DMS 273 treated with DMSO at 0.1 percent for 48 hours (cell line): ENCODE measurements at places on chromosomes 2 and 18.

DNA sequence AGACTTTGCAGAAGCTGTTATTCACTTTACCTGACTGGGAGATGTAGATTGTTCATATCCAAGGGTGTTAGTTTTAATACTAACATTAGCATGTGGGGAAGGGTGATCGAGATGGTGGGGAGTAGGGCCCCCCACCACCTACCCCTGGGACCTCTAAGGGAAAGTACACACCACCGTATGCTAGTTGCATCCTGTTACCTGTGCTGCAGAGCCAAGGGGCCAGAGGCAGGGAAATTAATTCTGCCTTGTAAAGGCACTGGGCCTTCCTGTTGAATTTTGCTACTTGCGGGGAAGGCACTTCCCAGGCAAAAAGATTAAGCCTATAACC is 9.0 kb downstream of the STEAP3 start:
- no peak for DNase-seq

DNA sequence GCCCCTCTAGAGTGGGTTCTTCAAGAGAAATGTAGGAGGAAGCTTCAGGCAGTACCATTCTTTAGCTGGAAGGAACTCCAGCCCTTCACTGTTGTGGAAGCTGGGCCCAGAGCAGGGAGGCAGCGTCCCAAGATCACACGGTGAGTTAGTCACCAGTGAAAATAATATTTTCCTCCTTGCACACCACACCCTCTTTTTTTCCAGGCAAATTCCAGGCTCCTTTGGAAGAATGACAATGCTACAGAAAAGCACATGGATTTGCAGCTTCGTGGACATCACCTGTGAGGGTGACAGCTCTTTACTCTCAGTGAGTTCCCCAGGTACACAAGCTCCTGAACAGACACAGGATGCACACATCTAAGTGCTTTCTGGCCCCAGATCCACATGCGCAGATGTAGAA is 157.1 kb downstream of the COL6A3 start:
- DNase-seq = no peak

- DNase-seq = no peak
Measured at GRCh38 chr2:15828576-15828975, 111.8 kb upstream of the MYCN start.

DNA sequence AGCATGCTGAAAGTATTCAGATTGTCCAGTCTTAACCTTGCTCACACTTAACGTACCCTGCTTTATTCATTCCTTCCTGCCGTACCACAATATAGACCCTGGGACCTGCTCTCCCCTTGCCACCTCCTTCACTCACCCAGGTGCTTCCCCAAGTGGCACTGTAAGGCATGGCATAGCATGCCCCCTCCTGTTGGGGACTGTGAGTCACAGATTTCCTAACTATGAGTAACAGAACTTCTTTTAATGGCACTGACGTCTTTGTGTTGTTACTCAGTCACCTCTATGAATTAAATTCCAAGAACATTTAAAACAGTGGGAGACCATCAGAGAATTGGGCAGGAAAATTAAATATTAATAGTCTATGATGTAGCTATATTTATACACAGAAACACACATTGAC is 117.2 kb downstream of the CTNNA2 start:
- DNase-seq = no peak

DNA sequence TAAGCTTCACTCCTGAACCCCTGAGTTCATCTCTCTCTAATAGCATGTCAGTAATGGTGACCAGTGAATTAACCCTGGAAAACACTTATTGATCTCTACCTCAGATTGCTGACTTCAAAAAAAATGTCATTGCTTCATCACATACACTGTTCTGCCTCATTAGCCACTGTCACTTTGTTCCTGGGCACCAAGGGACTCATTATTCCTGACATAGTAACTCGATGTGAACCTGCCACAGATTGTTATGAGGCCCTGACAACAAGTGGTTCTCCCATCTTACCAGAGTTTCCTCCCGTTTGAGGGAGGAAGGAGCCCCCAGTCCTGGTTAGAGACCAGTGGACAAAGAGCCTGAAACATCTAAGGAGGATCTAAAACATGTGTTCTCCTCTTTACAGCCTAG is 403.3 kb upstream of the SMIM21 start:
- no peak for DNase-seq

- no peak for DNase-seq
Measured at GRCh38 chr2:26148501-26148900, 24.4 kb upstream of the GAREM2 start.

DNA sequence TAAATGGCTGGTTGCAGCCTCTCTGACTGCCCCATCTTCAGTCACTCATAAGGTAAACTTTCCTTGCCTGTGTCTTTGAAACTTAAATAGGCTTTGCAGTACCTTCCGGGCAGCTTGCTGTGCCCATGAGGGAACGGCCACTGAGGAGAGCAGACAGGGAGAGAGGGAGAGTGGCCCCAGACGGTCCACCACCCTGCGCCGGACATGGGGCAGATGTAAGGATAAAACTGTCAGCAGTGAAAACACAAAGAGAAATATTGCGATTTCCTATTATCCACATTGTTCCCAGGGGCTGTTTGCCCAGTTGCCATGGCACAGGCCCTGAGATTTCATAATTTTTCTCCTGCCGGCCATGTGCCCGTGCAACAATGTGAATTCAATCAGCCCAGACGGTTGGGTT is 265.9 kb upstream of the SALL3 start:
- DNase-seq = no peak

DNA sequence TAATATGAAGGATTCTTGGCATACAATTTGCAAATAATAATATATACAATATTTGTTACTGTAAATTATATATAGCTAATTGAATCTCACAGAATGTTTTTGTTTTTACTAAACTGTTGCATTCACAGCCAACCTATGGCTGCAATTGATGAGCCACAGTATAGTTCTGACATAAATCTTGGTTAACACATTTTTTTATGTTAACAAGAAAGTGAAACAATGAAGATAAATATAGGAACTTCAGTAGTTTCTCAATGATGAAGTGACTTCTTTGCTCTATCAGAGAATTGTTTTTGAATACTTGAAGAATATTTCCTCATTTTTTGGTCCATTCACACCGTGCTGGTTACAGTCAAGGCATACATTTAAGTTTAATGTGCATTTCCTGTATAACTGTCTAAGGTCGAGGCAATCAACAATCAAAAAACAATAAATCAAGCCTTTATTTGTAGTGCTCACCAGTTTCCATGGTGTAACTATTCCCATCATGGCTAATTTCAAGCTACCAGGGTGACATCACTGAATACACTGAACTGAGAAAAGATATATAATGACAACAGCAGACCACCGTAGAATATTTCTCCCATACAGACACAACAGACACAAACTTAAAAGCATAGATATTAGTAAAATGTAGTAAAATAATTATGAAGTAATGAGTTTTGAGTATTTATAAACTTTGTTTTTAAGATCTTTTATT is 12.9 kb upstream of the ETAA1 start:
- no peak for DNase-seq

GRCh38 chr18:35345460-35345921 is 1.3 kb upstream of the ZNF24 start:
- DNase-seq = no peak

DNA sequence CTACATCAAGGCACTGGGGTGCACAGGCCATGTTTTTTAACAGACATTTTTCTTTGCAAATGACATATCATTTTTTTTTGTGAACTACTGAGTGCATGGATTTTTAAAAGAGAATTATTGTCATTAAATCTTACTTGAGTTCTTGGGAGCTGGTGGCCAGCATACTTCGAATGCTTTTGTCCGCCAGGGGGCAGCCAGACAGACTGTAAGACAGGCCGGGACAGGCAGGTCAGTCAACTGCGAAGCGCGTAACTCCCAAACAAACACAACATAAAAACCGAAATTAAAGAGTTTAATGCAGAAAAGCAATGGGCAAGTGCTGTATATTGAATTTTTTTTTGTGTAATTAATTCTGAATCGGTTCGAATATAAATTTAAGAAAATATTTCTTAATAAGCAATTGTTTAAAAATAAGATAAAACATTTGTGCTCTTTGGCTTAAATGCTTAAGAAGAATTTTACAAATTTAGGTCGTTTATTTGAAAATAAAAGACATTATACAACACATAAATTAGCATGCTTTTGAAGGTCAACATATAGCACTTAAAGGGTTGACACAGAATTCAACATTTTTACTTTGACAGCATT is 142.2 kb upstream of the PXDN start:
- no peak for DNase-seq

DNA sequence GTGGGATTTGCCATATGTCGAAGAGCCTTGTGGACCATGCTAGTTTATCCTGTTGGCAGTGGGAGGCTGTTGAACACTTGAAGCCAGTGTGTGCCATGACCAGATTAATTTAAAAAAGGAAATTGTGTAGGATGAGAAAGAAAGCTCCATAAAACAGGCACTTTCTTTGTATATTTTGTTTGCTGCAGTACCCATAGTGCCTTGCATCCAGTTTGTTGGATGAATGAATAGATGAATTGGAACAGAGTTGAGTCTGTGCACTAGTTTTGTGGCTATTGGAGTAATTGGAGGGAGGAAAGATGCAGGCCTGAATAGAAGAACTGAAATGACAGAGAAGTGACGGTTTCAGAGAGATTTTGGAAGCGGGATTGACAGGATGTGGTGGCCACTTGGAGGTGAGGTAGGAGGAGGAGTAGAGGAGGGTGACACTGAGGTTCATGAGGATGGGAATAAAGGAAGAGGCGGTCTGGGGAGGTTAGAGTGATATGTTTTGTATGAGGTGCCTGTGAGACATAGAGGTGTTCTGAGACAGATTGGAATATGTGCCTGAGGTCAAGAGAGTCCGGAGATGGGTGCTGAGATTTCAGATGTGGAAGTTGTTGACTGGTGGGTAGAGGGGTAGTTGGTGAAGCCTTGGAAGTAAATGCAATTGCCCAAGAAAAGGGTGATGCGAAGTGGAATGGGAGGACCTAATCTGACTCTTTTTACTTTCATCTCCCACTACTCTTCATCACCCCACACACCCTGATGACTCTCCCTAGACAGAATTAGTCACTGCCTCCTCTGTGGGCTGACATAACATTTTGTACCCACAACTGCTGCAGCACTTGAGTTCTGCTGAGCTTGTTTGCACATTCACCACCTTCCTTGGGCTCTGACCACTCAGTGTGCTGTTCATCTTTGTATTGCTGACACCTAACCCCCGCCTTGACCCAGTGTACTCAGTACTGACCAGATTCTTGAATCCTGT is 5.1 kb downstream of the DGUOK start:
- DNase-seq = no peak

- DNase-seq = no peak
Measured at GRCh38 chr2:204795156-204795555, 249.9 kb downstream of the PARD3B start.

DNA sequence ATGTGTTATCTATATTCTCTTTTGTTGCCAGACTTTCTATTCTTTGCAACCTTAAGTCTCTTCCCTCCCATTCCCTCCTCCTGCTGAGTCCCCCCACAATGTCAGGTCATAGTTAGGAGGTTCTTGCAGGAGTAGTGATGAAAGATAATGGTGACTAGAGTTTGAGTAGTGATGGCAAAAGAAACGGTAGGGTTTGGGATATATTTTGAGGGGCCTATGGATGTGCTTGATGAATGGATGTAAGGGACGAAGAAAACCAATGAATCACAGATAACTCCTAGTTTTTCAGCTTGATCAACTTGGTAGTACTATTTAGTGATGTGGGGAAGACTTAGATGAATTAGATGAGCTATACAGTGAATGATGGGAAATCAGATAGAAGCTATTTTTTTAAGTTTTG is 21.0 kb downstream of the EML4 start:
- no peak for DNase-seq

GRCh38 chr2:228263156-228263555 is 81.7 kb upstream of the SPHKAP start:
- no peak for DNase-seq

DNA sequence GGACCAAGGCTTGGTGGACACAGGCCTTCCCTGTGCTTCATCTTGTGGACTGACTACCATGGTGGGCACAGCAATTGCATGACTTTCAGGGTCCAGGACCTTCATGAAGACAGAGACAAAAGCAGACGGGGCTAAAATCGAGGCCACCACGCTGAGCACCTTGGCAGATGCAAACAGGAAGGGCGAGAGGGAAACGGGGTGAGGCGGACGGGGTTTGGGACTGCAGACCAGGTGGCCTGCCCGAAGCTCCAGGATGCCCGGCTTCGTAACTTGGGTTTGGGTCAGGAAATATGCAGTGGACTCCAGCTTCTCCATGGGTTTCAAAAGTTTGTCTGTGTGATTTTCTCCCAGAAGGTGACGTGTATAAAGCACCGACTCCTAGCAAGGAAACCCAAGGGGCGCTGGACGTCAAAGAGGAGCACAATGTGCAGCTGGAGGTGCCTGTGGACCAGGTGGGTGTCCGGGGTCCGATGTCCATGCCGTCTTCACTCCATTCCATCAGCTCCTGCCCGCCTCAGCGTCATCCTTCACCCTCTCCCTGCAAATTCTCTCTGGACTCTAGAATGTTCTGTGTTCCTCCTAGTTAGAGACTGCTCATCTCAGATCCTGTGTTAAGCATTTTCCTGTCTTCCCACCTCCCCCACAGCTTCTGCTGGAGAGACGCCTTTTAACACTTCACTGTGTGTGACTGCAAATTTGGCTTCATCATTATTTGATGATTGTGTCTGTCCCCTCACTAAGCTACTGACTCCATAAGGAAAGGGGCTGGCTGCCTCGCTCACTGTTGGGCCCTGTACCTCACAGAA is 65.8 kb downstream of the DCDC2C start:
- no peak for DNase-seq

DNA sequence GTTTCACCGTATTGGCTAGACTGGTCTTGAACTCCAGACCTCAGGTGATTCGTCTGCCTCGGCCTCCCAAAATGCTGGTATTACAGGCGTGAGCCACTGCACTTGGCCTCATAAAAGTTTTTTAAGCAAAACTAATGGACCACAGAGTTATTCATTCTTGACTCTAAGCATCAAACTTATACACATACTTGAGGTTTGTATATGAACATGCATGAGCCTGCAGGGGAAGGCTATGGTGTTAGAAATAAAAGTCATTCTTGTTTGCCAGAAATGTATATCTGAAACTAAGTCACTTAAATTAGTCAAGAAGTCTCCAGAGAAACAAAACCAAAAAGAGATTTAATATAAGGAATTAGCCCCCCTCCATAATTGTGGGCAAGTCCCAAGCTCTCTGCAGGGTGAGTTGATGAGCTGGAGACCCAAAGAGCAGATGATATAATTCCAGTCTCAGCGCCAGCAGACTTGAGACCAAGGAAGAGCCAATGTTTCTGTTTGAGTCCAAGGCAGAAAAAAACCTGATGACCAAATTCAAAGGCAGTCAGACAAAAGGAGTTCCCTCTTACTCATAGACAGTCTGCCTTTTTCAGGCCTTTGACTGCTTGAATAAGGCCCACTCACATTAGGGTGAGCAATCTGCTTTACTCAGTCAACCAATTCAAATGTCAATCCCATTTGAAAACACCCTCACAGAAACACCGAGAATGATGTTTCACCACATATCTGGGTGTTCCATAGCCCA is 69.0 kb upstream of the DSG1 start:
- no peak for DNase-seq
